T-helper 2 cell treated with Interferon-gamma antibody and Interleukin-4, amounts not matched to agents 5 μg/mL and 100 μg/mL, for 36 hours (primary cell): ENCODE measurements at places on chromosomes 2 and 18.

GRCh38 chr2:107362993-107363392 is 463.7 kb upstream of the RGPD4 start:
- DNase-seq = no peak

DNA sequence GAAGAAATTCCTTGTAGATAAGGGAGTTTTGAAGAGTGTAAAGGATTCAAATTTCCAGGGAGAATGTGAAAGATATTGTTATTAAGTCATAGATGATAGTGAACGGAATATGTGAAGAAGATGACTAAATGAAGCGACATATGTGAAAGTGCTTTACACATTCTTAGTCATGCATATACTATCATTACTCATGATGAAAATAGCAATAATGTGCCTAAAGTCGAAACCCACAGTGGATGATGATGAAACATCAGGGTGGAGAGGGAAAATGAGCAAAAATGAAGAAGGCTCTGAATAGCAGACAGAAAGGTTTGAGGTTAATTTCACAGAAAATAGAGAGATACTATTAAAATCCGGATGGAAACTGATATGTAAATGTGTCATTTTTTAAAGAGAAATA is 1237.1 kb downstream of the LRP1B start:
- no peak for DNase-seq

DNA sequence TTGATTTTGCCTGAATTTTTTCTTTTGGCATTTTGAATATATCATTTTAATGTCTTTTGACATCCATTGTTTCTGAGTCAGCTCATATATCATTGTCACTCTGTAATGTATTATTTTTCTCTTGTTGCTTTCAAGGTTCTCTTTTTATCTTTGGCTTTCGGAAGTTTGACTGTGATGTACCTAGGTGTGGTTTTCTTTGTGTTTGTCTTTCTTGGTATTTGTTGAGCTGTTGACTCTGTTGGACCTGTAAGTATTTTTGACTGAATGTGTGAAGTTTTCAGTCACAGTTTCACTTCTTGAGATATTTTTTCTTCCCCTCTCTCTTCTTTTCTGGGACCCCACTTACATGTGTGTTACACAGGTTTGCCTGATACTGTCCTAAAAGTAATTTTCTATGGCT is 24.9 kb upstream of the DRC1 start:
- no peak for DNase-seq

- no peak for DNase-seq
These were observed 594.0 kb downstream of the ERBB4 start for GRCh38 chr2:211944572-211944971.

GRCh38 chr18:3213300-3214059 is 6.3 kb downstream of the MYOM1 start:
- no peak for DNase-seq

- DNase-seq = no peak
These were observed 44.6 kb downstream of the SCN7A start for GRCh38 chr2:166449439-166449838.

DNA sequence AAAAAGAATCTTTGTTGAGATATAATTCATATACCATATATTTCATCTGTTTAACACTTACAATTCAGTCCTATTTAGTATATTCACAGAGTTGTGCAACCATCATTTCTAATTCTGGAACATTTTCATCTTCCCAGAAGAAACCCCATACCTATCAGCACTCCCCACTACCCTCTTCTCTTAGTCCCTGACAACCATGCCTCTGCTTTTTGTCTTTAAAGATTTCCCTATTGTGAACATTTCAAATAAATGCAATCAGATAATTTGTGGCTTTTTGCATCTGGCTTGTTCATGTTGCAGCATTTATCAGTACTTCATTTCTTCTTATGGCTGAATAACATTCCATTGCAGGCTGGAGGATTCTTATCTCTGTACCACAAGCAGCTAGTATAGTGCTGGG is 305.9 kb upstream of the MEX3C start:
- no peak for DNase-seq

DNA sequence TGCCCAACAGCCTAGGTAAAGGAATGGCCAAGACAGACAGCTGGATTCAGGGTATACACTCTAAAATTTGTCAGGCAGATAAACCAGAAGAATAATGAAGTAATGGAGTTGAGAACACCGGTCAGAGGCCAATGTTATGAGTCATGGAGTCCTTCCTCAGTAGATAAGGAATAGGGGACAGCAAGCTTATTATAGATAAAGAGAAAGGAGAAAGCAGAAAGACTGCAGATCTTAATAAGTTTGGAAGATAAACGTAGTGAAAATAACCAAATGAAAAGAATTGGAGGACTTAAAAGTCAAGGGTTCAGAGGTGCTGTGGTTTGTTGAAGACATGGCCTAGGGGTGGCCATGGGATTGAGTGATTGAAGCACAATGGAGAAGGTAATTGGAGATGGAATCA is 63.5 kb upstream of the NFE2L2 start:
- DNase-seq = no peak

GRCh38 chr18:58847383-58848071 is 17.1 kb upstream of the ZNF532 start:
- no peak for DNase-seq

DNA sequence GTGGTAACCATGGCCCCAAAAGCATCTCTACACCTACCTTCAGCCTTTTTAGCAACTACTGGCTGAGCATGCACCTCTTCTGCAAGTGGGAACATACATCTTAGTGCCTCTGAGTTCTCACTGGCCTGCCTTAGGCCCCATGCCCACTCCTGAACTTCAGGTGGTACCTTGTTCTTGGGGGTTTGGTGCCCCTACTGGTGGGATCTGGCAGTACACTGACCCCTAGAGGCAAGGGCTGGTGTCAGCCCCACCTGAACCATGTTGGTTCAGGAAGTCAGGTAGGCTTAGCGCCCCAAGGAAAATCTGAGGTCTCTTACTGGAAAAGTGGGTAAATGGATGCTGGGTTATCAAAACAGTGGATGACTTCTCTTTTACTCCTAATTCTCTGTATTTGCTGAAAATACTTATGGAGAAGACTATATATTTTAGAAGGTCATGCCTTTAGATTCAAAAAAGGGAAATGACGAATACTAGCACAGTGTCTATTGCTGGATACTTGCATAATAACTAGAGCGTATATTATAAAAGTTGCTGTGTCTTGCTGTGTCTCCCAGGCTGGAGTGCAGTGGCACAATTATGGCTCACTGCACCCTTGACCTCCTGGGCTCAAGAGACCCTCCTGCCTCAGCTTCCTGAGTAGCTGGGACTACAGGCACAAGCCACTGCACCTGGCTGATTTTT is 84.6 kb downstream of the RAB31 start:
- no peak for DNase-seq

GRCh38 chr2:153940511-153940910 is 68.8 kb downstream of the GALNT13 start:
- DNase-seq = no peak
